ENCODE measurements at places on chromosomes 5 and 9.
A peak's percentile ranks its signal among the peaks of the same experiment; 100 is the strongest.

GRCh38 chr5:16548812-16549211 lies 68.0 kb downstream of the RETREG1 start:
- DNase-seq: no peak

- no peak for DNase-seq
These were observed 11.8 kb downstream of the TMEM161B start for GRCh38 chr5:88256872-88257271.

DNA sequence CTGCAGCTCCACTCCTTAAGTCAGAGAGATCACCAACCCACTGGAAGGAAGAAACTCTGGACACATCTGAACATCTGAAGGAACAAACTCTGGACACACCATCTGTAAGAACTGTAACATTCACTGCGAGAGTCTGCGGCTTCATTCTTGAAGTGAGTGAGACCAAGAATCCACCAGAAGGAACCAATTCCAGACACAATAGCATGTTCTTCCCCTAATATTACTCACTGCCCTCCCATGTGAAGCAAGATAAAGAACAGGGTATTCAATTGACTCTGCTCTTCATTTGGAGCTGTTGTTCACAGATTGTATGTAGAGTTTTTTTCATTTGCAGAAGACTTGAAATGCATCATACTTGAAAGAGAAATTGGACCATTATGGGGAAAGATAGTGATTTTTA lies 10.8 kb downstream of the SAXO1 start:
- DNase-seq: no peak

GRCh38 chr5:14234204-14234603 lies 91.1 kb downstream of the TRIO start:
- no peak for DNase-seq

- DNase-seq: no peak
These were observed at the start of gene FYB1 for GRCh38 chr5:39219437-39219836. Gene FYB1 (minus strand): TSS chr5:39219563. CDS start chr5:39202960, 16,603 bp downstream.

- DNase-seq: no peak
These were observed 96.0 kb downstream of the ANXA2R start for GRCh38 chr5:42943931-42944631.

DNA sequence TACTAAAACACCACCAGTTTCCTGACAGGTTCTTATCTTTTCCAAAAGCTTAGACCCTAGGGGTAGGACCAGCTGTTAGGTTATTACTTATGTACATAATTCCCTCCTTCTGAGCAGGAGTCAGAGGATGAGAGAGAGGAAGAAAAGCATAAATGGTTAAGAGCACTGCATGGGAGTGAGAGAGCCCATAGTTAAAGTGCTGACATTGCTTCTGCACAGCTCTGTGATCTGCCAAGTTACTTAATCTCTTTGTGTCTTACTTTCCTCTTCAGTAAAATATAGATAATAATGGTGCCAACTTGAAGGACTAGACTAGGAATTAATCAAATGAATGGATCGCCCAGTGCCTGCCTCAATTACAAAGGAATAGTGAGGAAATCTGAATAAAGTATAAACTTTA lies 66.4 kb downstream of the NRG2 start:
- no peak for DNase-seq

GRCh38 chr9:121857928-121858327 lies 206.5 kb downstream of the DAB2IP start:
- no peak for DNase-seq

GRCh38 chr9:117266855-117267497 lies 147.9 kb downstream of the ASTN2 start:
- no peak for DNase-seq

- no peak for DNase-seq
These were observed 6.5 kb upstream of the FAM163B start for GRCh38 chr9:133615606-133616188.

DNA sequence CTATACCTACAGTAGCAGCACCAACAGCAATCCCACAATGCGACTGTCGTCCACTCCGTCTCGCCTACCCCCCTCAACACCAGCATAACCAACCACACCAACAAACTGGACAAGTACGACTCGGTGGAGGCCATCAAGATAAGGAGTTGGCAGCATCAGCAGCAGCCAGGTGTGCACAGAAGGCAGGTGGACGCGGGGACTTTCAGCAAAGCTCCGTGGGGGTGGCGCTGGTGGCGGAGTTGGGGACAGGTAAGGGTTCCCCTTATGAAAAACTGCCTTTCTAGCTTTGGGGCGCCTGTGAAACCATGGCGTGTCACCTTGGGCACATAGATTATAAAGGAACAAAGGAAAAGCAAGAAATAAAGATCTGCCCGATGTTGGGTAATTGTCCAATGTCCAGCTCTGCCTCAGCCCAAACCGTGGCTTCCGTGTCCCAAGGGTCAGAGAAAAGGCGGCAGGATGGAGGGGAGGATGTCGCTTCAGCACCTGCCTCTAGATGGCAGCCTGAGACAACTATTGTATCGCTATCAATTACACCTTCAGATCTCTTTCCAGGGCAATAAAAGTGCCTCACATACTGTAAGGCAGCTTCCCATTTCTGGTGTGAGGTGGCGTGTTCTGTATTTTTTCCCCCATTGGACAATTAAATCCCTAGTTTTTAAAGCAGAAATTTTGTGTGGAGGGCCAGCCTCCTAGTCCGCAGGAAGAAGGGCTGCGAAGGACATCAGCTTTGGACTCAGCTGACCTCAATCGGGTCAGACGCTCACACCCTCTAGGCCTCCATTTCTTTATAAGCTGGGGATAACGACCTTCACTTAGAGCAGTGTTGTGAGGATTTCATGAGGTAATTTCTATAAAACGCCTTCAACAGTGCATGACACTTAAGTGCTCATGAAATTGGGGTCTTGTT lies 58.8 kb downstream of the MTRR start:
- peak; percentile 14 for DNase-seq

GRCh38 chr5:56647099-56647850 lies 168.1 kb upstream of the MAP3K1 start:
- peak; percentile 29 for DNase-seq

GRCh38 chr5:10665799-10666198 lies 95.2 kb downstream of the DAP start:
- no peak for DNase-seq

DNA sequence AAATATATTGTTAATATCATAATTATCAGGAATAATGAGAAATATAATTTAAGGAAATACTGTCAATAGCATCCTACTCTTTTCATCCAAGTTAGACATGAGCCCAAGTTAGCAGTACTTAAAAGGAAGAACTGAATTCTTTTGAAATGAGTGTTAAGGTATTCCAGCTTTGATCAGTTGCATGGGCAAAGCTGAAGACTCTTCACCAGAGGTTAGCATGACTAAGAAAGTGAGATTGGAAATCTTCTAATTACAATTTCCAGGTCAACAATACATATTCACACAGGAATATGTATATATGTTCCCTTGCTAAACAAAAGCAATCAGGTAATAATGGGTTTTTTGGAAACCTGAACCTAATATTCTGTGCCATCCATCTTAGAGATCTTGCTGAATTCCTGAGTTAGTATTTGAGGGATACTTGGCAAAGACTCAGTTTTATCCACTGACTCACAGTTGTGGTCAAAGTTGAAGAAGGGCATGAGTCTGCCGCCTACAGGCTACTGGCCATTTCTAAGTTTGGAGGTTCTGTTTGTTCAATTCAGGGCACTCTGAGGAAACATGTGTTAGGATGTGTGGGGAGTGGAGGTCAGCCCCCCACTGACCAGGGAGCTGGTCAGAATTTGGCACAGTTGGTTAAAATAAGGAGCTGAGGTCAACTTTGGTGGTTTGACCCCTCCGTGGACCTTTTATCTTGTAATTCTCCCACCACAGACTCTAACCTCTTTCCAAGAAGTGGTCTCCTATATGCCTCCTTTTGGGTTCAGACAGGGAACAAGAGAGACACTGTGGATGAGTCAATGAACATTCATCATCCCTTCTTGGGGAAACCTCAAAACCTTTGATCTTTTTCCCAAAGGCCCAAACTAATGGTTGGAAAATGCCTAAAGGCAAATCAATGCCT lies 118.3 kb downstream of the PIK3R1 start:
- no peak for DNase-seq

- DNase-seq: no peak
These were observed 83.5 kb upstream of the SEMA6A start for GRCh38 chr5:116658141-116658540.

GRCh38 chr5:176995896-176996767 lies 10.4 kb downstream of the UIMC1 start:
- peak; percentile 3 for DNase-seq

DNA sequence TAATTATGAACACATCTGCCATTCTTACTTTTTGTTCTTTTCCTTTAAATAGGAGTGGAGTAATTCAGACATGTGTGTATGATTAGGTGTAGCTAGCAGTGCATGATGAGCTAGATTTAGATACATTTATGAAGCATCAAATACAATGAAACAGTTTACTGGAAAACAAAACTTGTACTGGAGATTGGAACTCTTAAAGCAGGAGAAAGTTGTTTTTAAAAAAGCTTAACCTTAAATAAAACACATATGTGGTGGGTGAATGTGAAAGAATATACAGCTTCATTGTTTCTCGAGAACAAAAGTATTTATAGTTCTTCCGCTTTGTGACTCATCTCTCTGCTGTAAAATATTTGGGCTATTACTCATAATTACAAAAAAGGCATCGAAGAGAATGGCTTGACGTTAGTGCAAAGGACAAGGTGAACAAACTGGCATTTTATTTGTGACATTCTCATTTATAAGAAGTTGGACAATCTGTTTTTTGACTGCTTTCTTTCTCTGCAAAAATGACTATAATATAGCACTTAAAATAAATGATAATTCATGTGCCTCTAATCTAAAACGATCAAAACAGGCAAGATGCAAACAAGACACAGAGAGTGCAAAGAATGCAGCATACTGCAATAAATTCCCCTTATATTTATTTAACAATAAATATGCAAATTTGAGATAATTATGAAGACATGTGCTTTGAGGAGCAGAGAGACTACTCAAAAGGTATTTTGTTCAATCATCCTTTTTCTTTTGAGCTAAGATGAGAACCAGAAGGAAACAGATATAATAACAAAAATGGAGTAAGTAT lies 478.8 kb downstream of the CETN3 start:
- no peak for DNase-seq

DNA sequence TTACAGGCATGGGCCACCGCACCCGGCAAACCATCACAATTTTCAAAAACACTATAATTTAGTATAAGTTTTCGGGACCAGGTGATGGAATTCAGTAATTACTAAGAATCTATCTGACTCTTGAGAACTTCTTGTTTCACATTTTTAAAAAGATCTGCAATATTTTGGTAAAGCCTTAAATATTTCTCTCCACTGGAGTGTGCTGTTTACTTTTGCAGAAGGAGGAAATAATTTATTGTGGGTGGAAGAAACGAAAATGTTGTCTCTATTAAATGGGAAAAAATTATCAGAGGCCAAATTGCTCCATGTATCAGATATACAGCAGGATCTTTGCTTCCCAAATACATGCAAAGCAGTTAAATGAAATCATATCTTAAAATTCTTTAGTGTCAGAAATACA lies 566.8 kb upstream of the CYLC2 start:
- DNase-seq: no peak

- no peak for DNase-seq
These were observed 94.1 kb downstream of the RXRA start for GRCh38 chr9:134420281-134420845.

DNA sequence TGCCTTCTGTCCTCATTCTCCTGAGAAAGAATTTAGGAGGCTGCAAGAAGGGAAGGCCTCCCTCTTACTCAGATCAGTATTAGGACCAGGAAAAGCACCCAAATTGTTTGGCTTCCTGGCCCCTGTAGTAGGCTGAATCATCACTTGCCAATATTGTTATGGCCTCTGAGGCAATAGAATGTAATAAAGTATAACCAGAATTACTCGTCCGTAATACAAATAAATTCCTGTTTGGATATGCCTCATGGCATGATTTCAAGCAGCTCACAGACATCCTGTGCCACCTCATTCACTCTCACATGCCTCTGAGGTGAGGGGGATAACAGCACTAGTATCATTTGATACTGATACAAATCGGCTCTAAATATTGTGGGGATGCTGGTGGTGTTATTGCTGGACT lies 427.3 kb downstream of the ISL1 start:
- DNase-seq: no peak

GRCh38 chr5:11590475-11590874 lies 313.8 kb downstream of the CTNND2 start:
- DNase-seq: no peak

DNA sequence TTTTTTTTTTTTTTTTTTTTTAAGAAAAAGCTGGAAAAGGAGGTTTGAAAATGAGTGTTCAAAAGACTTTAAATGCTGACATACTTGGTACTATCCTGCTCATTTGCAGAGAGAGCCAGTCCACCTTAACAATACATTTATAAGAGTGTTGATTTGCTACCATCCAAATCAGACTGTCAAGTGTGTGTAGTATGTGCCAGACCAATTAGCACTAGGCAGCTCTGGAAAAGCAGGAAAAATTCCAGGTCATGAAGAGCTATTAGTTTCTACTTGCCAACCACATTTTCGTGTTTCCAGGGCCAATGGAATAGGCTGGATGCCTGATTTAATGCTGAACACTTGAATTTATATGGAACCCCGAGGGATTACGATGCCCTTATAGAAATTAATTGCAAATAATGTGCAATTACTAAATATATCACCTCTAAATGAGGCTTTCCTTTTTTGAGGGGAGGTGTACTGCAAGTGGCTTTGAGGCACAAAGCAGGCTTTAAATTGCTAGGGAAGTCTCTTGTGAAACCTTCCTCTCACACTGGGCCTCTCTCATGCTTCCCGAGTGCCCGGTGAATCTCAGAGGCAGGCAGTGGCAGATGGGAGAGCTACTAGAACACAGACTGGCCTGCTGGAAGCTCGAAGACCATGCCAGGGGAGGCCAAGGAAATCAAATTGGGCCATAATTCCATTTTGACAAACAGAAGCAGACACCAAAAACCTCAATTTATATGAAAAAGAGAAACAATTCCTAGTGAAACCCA lies 178.7 kb downstream of the PPP2R2B start:
- no peak for DNase-seq

- no peak for DNase-seq
These were observed 69.3 kb downstream of the CCDC192 start for GRCh38 chr5:127772531-127772930.

DNA sequence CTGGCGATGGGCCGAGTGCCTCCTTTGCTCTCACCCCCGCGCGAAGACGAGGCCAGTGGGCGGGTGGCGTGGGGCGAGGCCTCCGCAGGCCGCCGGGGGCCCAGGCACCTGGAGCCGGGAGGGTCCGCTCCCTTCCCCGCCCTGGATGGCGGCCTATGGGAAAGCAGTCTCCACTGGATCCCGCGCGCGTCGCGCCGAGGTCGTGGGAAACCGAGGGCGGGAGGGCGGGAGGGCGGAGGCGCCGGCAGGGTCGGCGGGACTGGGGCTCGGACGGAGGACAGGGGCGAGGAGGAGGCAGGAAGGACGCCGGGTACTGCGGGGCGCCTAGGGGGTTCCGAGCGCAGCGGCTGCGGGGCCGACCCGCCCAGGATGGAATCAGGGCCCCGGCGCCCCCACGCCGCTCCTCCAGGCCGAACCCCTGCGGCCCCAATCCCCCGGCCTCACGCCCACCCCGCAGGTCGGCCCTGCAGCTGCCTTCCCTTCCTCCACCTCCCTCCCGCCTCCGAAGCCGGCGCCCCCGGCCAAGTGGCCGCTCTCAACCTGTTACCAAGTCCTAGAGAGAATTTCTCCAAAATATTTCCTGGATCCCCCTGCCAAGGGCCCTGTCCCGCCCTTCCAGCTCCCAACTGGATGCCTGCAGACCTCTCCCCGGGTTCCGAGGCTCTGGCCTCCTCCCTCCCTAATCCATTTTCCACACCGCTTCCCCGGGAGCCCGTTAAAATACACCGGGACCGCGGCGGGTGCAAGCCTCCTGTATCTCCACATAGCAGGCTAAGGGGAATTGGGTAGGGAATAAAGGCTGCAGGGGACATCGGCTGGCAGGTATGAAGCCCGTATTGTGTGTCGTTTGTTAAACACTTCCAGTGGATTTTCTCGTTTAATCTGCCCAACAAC lies 146.3 kb downstream of the ERCC6L2 start:
- no peak for DNase-seq

- no peak for DNase-seq
These were observed 134.5 kb upstream of the SPEF2 start for GRCh38 chr5:35483191-35483590.
